ENCODE measurements at places on chromosomes 3 and 15.

- DNase-seq: no peak
Measured at GRCh38 chr3:34056951-34057390, 258.5 kb downstream of the PDCD6IP start.

GRCh38 chr15:73927476-73928240 is 1.4 kb downstream of the LOXL1 start:
- DNase-seq: peak; percentile 72

DNA sequence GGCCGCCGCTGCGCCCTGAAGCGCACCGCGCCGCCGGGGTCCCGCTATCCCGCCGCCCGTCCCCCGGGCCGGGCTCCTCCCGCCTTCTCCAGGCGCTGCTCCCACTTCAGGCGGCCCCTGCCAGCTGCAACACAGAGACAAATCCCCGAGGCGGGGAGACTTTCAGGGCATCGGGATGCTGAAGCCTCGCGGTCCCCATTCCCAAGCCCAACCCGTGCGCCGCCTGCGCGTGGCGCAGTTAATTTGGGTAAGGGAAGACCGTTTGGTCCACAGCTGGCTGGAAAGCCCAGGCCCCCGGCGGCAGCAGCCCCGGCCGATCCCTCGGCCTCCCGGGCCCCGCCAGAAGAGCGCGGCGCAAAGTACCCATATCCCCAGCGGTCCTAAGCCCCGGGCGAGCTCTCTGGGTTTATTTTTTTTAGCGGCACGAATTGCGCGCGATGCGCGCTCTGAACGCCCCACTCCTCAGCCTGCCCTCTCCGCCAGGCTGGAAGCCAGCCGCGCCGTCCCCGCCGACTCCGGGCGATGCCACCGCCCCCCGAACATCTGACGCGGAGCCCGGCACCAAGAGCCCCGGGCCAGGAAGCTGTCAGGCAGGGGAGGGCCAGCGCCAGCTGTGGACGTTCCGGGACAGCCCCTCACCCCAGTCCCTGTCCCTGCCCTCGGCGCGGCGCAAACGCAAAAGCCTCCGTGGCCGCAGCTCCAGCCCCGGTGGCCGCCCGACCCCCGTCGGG is 517 bp downstream of the FBN1 start:
- peak; percentile 22 for DNase-seq

GRCh38 chr3:37993067-37993455 is 2.5 kb downstream of the VILL start:
- no peak for DNase-seq

DNA sequence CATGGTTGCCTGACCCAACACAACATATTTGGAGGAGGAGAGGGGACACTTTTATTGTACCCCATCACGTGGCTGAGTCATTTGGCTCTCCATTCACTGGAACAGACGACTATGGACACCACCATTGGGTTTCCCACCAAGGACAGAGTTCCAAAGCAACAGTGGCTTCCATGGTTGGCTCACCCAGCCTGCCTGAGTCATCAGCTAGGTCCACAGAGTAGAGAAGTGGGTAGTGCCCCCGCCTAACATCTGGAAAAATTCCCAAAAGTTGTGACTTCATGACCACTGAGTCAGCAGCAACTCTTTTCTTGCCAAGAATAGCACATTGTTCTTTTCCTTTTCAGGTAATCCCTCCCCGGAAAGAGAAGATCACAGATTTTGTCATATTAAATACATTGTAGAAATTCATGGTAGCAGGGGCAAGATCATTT is 3.0 kb upstream of the PPP1R2 start:
- no peak for DNase-seq

DNA sequence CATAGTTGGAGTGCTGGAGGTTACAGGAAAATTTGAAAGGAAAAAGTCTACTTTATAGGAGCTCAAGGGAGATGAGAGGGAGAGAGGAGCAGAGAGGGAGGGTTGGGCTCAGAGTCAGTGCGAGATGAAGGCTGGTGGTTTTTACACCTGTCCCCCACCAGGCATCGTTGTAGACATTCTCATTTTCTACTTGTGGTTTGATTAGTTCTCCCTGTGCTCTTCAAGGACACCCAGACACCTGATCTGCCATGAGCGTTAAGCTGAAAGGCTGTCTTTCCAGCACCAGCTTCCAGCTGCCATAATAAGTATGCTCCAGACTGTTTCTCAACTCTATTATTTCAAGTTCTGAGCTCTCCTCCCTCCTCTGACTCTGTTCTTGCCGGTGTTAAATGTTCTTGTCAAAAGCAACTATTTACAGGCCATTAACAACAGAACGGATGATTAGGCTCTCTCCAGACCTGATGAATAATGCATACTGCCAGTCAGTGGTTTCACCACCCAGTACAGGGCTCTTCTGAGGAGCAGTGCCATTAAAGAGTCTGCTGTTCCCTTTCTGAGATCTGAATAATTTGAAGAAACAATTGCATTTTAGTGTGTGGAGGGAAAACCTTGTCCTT is 514.6 kb upstream of the MCTP2 start:
- no peak for DNase-seq

- DNase-seq: peak; percentile 83
Measured at GRCh38 chr3:98593046-98593936, at the start of gene CPOX. Gene CPOX, minus strand, starts transcription at chr3:98593611. Its CDS starts 107 bp downstream, at chr3:98593504.

DNA sequence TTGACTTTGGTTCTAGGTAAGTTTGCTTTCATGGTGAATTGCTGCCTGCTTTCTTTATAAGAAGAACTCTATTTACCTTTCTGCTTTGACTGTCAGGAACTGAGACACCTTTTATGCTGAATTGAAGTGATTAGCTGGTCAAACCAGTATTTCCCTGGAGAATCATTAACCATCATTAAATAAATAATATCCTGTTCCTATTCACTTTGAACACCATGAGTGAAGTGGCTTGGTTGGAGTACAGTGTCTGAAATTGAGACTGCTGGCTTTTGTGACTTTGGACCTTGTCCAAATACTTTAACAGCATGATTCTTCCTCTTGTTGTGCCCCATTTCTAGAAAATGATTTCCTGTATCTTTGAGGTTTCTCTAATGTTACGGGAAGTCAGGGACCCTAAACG is 5.6 kb upstream of the TMEM62 start:
- DNase-seq: no peak

- no peak for DNase-seq
Measured at GRCh38 chr15:80599359-80599758, 95.8 kb upstream of the ABHD17C start.

- no peak for DNase-seq
Measured at GRCh38 chr3:134242649-134243617, 7.7 kb downstream of the RYK start.

DNA sequence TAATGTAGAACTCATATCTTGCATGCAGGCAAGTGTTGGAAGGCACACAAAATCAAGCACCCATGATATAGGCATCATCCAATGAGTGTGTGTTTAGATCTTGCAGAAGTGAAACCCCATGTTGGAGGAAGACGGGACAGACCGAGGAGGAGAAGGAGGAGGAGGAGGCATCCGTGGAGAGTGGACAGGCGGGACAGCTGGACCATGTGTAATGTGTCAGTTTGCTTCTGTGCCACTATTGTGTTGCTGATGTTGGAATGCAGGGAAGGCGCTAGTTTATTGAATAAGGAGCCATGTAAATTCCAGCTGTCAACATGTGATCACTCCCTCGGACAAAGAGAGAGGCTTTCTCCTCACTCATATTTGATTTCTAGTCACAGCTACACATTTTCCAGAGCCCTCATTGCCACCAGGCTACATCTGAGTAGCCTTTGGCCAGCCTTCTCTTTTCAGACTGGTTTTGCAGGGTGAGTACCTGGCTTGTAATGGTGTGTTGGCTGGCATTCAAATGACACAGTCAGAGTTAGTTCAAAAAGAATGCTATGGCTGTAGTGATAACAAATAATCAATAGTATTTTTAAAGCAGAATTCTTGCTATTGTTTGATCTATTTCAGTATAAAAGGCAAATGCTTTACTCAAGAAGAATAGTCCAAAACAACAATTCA is 1037.6 kb upstream of the NR2F2 start:
- no peak for DNase-seq

DNA sequence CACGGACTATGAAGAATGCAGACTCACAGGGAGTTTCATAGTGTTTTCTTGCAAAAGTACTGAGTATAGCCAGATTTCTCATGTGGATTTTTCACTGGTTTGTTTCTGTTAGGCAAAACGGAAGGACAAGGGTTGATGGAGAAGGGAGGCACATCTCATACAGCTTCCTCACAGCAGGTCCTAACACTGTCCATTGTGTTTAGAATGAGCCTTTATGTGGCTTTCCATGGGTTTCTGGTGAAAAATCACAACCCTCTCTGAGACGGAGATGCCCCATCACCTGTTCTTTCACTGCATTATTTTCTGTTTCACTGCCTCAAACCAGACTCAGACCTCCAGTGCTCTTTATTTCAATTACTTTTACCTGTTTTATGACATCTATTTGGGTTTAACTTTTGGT is 25.0 kb upstream of the LIPC start:
- no peak for DNase-seq

GRCh38 chr3:195556390-195556789 is 13.3 kb upstream of the PPP1R2 start:
- no peak for DNase-seq

- DNase-seq: no peak
Measured at GRCh38 chr3:177622520-177622919, 425.2 kb upstream of the TBL1XR1 start.

DNA sequence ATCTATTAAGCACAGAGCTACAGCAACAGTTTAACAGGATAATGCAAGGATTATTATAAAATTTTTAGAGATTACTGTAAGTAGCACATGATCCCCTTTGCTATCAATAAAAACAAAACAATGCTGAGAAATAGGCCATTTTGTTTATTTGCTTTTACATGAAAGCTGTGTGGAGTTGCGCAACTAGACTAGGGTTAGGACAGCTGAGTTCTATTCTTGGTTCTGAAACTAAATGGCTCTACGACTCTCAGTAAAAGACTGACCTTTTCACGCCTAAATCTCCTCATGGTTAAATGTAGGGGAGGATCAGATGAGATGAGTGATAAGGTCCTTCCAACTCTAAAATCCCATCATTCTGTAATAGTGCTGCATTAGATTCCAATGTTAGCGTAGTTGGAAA is 25.0 kb downstream of the KCNMB2 start:
- no peak for DNase-seq

- DNase-seq: no peak
Measured at GRCh38 chr3:123571264-123571972, 13.4 kb downstream of the HACD2 start.

DNA sequence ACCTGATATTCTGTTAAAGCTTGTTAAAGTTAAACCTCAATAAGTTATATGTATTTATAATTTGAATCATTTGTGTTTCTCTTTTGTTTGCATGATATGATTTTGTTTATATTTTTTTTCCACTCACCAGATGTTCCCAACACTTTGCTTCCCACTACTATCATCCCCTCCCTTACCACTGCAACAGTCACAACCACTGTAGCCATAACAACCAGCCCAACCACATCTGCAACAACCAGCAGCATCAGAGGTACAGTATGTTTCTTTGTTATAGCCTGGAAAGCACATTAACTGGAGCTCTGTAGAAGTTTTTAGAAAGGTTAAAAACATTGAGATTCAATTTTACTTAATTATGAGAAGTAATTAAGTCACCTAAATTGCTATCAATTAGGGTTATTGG is 1011.9 kb downstream of the VGLL3 start:
- no peak for DNase-seq

GRCh38 chr3:114308830-114309229 is 15.0 kb downstream of the TIGIT start:
- DNase-seq: peak; percentile 37

DNA sequence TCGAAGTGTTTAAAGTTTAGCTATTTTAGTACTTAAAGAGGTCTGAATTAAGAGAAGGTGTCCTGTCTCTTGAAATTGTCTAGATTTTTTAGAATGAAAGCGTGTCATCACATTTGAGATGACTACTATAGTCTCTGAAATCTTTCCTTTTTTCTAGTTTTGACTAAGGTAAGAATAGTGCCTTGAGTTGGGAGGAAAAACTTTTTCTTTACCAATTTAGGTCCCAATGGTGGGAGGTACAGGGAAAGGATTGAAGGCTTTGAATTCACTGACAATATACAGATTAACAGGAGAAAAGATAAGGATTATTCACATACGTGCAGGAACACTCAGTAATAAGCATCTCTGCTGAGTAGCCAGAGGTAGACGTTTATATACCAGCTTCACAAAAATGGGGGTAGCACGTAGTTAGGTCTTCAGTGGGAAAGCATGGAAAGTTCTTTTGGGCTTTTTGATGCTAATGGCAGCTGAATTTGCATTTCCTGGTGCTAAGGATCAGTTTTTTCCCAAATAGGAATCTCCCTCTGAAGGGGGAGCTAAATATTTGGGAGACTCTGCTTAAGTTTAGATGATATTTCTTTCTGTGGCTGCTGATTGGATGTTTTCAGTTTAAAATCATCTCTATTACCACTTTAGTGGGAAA is 88.1 kb downstream of the VPS8 start:
- no peak for DNase-seq

- DNase-seq: no peak
Measured at GRCh38 chr15:88779944-88780343, 23.3 kb upstream of the ACAN start.

GRCh38 chr3:186333256-186333655 is 28.8 kb downstream of the DGKG start:
- DNase-seq: no peak

DNA sequence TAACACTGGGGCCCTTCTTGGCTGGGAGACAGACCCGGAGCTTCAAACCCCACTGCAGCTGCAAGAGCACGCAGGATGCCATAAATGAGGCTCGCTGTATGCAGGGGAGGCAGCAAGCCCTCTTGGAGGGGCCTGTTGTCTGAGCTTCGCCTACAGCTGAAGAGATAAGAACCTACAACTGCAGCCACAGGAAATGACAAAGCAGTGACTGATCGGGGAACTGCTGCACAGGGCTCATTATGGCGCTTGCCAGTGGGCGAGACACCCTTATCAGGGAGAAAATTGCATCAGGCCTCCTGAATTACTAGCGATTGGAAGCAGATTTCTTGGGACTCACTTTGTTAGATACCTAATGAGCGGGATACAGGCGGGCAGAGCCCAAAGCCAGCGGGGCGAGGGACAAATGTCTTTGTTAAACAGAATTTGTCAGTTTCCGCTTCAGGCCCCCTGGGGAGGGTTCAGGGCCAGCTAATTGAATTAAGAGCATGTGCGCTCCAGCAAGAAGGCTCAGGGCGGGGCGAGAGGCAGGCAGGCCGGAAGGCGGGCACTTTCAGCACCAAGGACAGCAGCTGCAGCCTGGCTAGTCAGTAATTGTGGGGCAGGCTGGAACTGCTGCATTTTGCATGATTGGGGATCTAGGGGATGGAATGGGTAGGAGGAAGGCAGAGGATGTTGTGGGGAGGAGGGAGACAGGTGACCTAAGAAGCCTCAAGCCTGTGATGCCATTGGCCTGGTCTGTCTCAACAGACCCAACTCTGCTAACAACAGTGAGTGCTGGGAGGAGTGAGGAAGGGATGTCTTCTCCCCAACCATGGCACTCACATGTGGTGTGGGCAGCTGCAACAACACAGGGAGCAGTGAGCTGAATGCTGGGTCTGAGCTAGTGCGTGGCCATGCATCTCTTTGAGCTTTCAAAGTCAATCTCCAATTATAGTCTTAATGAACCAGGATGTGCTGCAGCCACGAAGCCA is 55.3 kb downstream of the CCDC33 start:
- peak; percentile 81 for DNase-seq

DNA sequence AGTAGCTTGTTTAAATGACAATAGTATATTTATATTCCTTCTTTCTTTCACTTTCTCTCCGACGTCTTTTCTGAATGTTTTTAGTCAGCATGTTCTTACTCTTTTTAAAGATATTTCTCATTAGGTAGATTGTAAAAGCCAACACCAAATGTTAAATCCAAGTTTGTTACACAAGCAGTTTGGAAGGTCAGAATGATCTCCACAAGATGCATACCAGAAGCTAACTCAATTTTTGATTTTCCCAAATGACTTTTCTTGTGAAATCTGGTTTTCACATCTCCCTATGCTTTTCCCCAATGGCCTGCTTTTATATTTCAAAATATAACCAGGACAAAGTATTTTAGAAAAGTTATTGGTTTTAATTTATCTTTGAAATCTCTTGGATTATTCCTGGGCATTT is 49.7 kb upstream of the TPRG1 start:
- DNase-seq: no peak

Data from germinal center (tissue), 1 donor.